Cardiac atrium fibroblast (primary cell): ENCODE measurements at places on chromosomes 6 and 20. TPM values are rescaled to one million over a fixed set of nuclear protein-coding genes. Genes with fewer than 3 reads are reported as not detected.

The EGFL8 gene
- total RNA-seq, result 0.97 and 7.2 TPM in 2 replicates

The GABRR2 gene
- not detected in 2 replicates for total RNA-seq

The ADAM33 gene
- 8.4 and 11.2 TPM in 2 replicates for total RNA-seq

The OLIG3 gene
- total RNA-seq, result not detected in 2 replicates

The NKAPL gene
- 0.36 and 2.3 TPM in 2 replicates for total RNA-seq

The HLA-DQB2 gene
- not detected in 2 replicates for total RNA-seq

The DOP1A gene
- 11.2 and 21.5 TPM in 2 replicates for total RNA-seq

The MYMX gene
- 0.49 TPM in 1 of 2 replicates, not detected in the other for total RNA-seq

The ENPP3 gene
- total RNA-seq, result 0.81 TPM in 1 of 2 replicates, not detected in the other

The BNIP5 gene
- not detected in 2 replicates for total RNA-seq

The MYLK2 gene
- under 0.01 TPM in 1 of 2 replicates, not detected in the other for total RNA-seq

The PMEPA1 gene
- 1.6 and 2.2 TPM in 2 replicates for total RNA-seq

The OR2B6 gene
- total RNA-seq, result not detected in 2 replicates

The OARD1 gene
- 8.7 and 8.9 TPM in 2 replicates for total RNA-seq

The MMP24OS gene
- 32.6 and 36.6 TPM in 2 replicates for total RNA-seq

The BPHL gene
- total RNA-seq, result 12.5 and 17.0 TPM in 2 replicates

The EYA4 gene
- under 0.01 and 0.65 TPM in 2 replicates for total RNA-seq

The TOP1 gene
- 15.3 and 16.0 TPM in 2 replicates for total RNA-seq

The WFDC5 gene
- not detected in 2 replicates for total RNA-seq

The SLC22A16 gene
- total RNA-seq, result 1.9 TPM in 1 of 2 replicates, not detected in the other

The IL17A gene
- total RNA-seq, result not detected in 2 replicates

The PLG gene
- total RNA-seq, result not detected in 2 replicates

The LRFN2 gene
- total RNA-seq, result not detected in 2 replicates

The SLC26A8 gene
- total RNA-seq, result not detected in 2 replicates
